ENCODE measurements at places on chromosomes 5 and 9. TPM values are rescaled to one million over a fixed set of nuclear protein-coding genes. Genes with fewer than 3 reads are reported as not detected.

Gene ABL1
- 53.3 TPM for total RNA-seq

Gene FGD3
- 0.16 TPM for total RNA-seq

Gene HSPA4
- total RNA-seq, result 171 TPM

Gene HMCN2
- 0.06 TPM for total RNA-seq

Gene MUSK
- total RNA-seq, result not detected

Gene APBA1
- total RNA-seq, result 0.11 TPM

Gene GDA
- 1.2 TPM for total RNA-seq

Gene ST8SIA4
- 0.43 TPM for total RNA-seq

Gene PAIP2
- total RNA-seq, result 109 TPM

Gene TLX3
- total RNA-seq, result not detected

Gene ERMP1
- 20.1 TPM for total RNA-seq

Gene PDCD1LG2
- 0.46 TPM for total RNA-seq

Gene GBGT1
- 2.5 TPM for total RNA-seq
